Airway epithelial cell (primary cell): ENCODE measurements at places on chromosomes 2 and 18. TPM values are rescaled to one million over a fixed set of nuclear protein-coding genes. Genes with fewer than 3 reads are reported as not detected.

The NCK2 gene
- 39.5 and 49.2 TPM in 2 replicates for total RNA-seq

The BUB1 gene
- total RNA-seq: 19.9 and 31.2 TPM in 2 replicates

The SPIRE1 gene
- 16.2 and 21.4 TPM in 2 replicates for total RNA-seq

The AMER3 gene
- total RNA-seq: not detected in 2 replicates

The HOXD9 gene
- total RNA-seq: not detected in 2 replicates

The CDK5R2 gene
- total RNA-seq: not detected in 2 replicates

The NT5C1B gene
- total RNA-seq: 0.07 TPM in 1 of 2 replicates, not detected in the other

The INPP4A gene
- 9.2 and 13.4 TPM in 2 replicates for total RNA-seq

The COPS8 gene
- 87.3 and 110 TPM in 2 replicates for total RNA-seq

The CNGA3 gene
- total RNA-seq: not detected in 2 replicates

The MTCL1 gene
- 11.8 and 14.5 TPM in 2 replicates for total RNA-seq

The TUBA4B gene
- not detected in 2 replicates for total RNA-seq

The ARHGEF4 gene
- 54.2 and 78.5 TPM in 2 replicates for total RNA-seq

The AQP12B gene
- total RNA-seq: not detected in 2 replicates

The LAMA1 gene
- 14.5 and 22.1 TPM in 2 replicates for total RNA-seq

The SOX11 gene
- 4.2 and 5.0 TPM in 2 replicates for total RNA-seq

The OBSL1 gene
- 35.3 and 35.9 TPM in 2 replicates for total RNA-seq
